ENCODE measurements at places on chromosomes 1 and 21. TPM values are rescaled to one million over a fixed set of nuclear protein-coding genes. Genes with fewer than 3 reads are reported as not detected.

Gene LCE1B
- total RNA-seq: not detected

Gene CSMD2
- total RNA-seq: 14.4 TPM

Gene FABP3
- 40.1 TPM for total RNA-seq

Gene SPRR3
- total RNA-seq: not detected

Gene GREM2
- 14.7 TPM for total RNA-seq

Gene DLGAP3
- total RNA-seq: 0.07 TPM

Gene TIE1
- total RNA-seq: 1.8 TPM

Gene HSD3B2
- total RNA-seq: not detected

Gene NTPCR
- total RNA-seq: 12.0 TPM

Gene ABCG1
- 3.3 TPM for total RNA-seq

Gene LRRC42
- total RNA-seq: 34.6 TPM

Gene CELA3A
- not detected for total RNA-seq

Gene CFHR1
- total RNA-seq: 1.6 TPM

Gene CLIC4
- 366 TPM for total RNA-seq

Gene LY9
- total RNA-seq: not detected

Gene C1orf56
- total RNA-seq: 2.7 TPM

Gene USP25
- total RNA-seq: 43.9 TPM

Gene CITED4
- 8.6 TPM for total RNA-seq

Gene C1orf122
- total RNA-seq: 29.4 TPM

Gene SPATA45
- not detected for total RNA-seq

Gene CRYAA
- total RNA-seq: not detected

Gene HS2ST1
- 34.8 TPM for total RNA-seq
